ENCODE measurements at places on chromosomes 12 and 14.

DNA sequence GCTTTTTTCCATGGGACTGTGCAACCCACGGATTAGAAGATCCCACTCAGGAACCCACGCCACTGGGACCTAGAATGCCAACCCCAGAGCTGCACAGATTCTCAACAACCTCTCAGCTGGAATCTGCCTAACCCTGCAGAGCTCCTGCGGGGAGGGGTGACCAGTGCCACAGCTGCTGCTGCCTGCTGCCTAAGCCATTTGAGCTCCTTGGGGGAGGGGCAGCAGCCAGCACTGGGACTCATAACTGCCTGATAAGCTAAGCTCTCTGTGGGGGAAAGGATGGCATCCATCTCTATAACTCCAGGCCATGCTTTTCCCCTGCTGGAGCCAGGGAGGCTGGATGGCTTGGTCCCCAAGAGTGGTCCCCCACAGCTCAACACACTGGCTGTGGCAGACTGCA, 182.8 kb downstream of the SLC5A8 start:
- no peak for DNase-seq

GRCh38 chr14:56004786-56005185, 113.4 kb upstream of the PELI2 start:
- no peak for DNase-seq

- DNase-seq: no peak
Measured at GRCh38 chr12:30823764-30824163, 69.0 kb upstream of the CAPRIN2 start.

GRCh38 chr12:104522985-104523722, 66.4 kb downstream of the CHST11 start:
- no peak for DNase-seq

DNA sequence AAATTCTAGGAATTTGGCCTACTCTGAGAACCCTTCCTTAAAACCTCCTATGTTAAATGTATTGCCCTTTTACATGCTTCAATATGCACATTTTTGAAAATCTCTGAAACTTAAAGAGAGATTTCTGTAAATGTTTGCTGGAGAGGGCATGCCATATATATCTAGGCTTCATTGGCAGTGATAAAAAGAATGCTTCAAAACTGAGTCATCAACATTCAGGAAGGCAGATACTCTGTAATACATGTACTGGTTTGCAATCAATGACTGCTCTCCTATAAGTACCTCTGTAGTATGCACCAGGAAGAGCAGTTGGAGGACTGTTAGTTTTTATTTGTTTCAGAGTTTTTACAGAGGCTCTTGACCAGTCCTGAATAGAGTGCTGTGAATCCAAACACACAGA, 739.9 kb downstream of the SLC16A7 start:
- DNase-seq: no peak

- no peak for DNase-seq
Measured at GRCh38 chr14:87667659-87668058, 325.3 kb downstream of the GALC start.

GRCh38 chr14:68982581-68982980, 3.5 kb upstream of the ACTN1 start:
- DNase-seq: no peak

DNA sequence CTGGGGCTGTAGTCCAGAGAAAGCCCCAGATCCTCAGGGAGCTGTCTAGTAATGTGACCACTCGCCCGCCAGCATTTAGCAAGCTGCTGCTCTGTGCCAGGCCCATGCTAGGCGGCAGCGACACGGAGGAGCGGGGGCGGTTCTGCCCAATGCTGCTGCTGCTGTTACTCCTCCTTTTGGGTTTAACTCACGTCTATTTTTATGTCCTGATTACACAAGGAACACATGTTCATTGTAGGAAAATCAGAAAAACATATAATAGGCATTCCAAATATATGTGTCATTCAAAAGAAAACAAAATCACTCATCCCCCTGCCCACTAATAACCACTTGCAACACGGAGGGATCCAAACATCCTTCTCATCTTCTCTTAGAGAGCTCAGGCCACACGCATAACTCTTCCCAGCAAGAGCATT, 30.4 kb downstream of the CCDC92 start:
- no peak for DNase-seq

GRCh38 chr14:53316504-53316903, 163.4 kb upstream of the DDHD1 start:
- no peak for DNase-seq

DNA sequence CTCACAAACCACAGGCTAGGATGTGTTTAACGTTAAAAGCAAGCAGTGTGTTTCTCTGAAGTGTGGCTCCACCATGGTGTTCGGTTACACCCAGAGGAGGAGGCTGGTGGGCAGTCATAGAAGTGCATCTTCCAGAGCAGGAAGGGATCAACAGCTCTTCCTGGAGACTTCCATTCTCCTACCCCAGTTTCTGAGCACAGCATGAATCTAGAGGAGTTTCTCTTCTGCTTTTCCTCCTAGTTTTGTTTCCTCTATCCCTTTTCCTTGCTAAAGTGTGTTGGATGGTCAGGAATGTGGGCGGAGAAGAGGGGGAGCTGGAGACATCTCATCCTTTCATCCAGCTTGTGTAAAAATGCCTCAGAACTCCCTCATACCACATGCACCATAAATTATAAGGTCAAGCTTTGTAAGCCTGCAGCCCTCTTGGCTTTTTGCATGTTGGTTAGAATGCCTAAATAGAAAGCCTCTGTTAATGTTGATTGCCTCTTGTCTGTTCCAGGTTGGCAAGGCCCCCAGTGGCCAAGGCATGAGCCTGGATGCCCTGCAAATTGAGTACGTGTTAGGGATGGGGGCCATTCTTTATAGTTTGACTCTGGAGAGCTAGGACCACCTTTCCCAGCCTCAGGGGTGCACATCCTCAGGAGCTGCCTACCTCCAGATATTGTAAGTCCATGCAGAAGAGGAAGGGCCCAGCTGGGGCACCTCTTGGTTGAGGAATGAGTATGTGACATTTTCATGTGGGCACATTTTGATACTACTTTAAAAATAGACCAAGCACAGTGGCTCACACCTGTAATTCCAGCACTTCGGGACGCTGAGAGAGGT, 4.0 kb upstream of the CKAP4 start:
- DNase-seq: no peak

DNA sequence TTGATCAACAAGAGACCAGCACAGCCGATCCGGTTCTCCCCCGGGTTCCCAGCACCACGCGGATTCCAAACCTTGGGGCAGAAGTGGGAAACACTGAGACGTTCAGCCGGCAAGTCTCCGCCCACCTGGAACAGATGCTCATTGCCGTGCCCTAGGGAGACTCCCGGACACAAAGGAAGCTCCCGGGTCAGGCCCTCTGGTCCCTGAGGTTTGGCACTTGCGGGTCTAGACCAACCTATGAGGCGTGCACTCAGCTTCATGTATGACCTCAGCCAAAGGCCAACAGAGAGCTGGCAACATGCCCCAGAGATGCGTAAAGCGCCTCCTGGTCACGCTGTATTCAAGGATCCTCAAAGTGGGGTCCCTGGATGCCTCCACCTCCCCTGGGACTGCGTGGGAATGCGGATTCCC, 2.5 kb downstream of the RIMBP2 start:
- no peak for DNase-seq

DNA sequence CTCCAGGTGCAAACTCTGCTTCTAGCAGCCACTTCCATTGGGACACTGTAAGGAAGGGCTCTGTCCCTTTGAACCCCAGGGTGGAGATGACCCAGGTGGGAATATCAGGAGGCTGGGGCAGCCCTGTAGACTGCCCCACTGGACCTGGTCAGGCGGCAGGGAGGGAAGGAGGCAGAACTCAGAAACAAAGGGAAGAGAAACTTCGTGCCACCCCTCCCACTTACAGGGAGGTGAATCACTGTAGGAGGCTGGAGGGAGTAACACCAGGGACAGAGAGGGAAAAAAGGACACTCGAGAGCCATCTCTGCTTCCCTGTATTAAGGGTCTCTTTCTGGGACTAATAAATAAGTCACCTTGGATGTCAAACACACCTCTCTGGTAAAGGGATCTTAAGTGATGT, 37.4 kb downstream of the ISCA2 start:
- no peak for DNase-seq

DNA sequence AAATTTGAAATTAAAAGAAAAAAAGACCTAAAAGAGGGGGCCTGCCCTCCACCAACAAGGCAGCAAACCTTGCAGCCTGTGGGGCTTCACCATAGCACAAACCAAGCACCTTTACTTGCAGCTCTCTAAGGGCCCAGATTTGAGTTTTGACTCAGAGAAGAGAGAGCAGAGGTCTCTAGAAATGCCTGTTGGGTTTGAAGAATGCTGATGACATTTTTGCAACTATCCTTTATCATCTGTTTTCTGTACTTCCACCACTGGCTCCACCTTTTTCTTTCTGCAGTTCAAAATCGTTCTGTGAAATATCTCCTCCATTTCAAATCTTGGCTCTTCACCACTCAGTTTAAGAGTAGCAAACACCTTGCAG, 83.8 kb upstream of the HMGA2 start:
- no peak for DNase-seq

DNA sequence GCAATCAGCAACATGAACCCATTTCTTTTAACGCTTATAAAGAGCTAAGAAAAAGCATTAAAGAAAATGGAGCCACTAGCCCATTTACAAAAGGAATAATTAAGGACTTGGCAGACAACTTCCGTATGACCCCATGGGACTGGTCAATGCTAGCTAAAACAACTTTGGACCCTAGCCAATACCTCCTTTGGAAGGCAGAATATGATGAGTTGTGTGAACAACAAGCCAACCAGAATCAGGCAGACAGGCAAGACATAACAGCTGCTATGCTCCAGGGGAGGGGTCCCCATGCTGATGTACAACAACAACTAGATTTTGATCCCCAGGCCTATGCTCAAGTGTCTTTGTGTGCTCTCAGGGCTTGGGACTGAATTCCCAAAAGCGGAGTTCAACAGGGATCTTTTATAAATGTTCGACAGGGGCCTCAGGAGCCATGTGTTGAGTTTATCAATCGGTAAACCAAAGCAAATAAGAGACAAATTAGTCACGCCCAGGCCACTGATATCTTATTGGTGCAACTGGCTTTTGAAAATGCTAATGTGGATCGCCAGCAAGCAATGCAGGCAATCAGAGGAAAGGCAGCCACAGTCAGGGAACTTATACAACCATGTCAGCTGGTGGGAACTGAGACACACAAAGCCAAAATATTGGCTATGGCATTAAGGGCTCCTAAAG, 254.4 kb upstream of the DIO2 start:
- DNase-seq: no peak

DNA sequence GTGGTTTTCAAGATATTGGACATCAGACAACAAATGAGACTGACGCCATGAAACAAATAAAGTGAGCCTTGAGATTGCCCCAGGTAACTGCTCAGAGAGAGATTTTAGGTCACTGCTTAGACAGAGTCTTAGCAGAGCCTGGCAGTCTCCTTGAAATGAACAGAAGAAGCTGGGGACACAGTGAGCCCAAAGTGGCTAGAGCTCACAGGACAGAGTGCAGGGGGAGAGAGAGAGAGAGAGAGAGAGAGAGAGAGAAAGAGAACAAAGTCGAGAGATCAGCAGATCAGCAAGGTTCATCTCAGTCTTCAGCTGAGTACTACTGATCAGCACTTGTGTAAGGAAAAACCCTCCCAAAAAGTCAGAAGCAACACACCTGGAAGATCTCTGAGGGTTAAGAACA, 147.4 kb downstream of the RMST start:
- no peak for DNase-seq

DNA sequence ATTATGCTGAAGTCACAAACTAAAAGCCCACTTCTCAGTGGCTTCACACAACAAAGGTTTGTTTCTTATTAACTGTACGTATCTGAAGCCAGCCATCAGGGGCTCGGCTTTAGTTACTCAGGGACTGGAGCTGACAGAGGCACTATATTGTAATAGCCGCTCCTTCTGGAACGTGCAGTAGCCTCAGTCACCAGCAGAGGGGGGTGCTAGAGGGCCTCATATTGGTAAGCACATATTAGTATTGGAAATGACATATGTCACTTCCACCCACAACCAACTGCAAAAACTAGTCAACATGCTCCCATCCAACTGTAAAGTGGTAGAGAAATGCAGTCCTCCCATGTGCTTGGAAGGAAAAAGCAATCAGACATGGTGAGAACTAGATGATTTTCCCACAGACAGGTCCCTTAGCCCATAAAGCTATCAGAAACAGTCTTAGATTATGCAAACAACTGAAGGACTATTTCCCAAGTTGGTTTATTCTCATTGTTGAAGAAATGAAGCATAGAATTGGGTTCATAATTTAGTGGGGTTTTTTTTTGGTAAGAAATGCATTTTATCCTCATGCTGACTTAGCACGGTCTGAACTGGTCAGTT, 183.6 kb upstream of the G2E3 start:
- no peak for DNase-seq

DNA sequence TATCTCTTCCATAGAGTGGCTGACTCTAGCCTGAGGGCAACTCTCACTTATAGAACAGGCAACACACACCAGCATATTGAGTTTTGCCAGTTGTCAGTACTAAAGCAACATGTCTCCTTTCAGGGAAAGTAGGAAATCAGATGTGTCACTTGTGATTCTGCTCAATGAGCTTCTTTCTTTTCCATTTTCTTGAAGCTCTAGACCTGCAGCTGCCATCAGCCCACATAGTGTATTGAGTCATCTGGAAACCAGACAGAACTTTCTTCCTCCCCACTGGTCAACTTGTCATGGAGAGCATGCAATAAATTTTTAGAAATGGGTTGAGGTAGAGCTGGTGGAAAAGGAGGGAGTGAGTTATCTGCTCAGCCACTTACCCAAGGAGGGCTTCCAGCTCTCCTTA, 209.0 kb upstream of the PLEKHG7 start:
- DNase-seq: no peak

- no peak for DNase-seq
Measured at GRCh38 chr12:19483727-19484126, 44.4 kb downstream of the AEBP2 start.

DNA sequence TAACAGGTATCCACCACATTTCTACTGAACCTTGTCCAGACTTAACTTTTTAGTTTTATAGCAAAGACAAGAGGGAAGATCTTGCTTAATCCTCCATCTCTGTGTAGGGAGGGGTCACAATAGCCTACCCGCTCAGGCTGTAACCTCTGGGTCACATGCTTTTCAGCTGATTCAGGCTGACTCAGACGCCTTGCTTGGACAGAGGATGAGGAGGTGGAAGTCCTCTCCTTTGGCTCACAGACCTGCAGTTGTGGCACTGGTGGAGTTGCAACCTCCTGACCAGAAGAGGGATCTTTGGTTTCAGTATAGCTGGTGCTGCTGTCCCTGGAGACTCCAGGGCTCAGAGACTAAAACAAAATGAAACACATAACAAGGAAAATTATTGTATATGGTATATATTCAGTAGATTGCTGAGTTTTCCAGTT, 16.2 kb downstream of the ACIN1 start:
- no peak for DNase-seq

DNA sequence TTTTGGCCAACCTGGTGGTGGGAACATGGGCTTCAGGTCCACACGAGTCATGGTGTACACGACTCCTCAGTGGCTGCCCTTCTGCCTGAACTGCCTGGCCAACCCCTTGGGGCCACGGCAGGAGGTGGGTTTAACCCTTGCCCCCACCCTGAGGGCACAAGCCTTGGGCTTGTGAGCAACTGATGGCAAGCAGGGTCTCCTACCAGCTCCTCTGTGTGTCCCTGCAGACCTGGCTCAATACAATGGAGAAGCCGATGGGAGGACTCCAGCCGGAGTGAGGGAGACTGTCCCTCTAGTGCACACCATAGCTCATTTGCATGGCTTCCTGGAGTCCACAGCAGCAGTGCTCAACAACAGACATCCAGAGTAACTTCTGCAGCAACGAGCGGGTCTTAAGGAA, 28.0 kb downstream of the JAG2 start:
- no peak for DNase-seq
